ENCODE measurements at places on chromosomes 4 and X.

GRCh38 chr4:112184438-112184837 lies 39.2 kb downstream of the FAM241A start:
- no peak for DNase-seq

- DNase-seq = no peak
Observed at GRCh38 chrX:110699109-110699508, 96.5 kb downstream of the CHRDL1 start.

DNA sequence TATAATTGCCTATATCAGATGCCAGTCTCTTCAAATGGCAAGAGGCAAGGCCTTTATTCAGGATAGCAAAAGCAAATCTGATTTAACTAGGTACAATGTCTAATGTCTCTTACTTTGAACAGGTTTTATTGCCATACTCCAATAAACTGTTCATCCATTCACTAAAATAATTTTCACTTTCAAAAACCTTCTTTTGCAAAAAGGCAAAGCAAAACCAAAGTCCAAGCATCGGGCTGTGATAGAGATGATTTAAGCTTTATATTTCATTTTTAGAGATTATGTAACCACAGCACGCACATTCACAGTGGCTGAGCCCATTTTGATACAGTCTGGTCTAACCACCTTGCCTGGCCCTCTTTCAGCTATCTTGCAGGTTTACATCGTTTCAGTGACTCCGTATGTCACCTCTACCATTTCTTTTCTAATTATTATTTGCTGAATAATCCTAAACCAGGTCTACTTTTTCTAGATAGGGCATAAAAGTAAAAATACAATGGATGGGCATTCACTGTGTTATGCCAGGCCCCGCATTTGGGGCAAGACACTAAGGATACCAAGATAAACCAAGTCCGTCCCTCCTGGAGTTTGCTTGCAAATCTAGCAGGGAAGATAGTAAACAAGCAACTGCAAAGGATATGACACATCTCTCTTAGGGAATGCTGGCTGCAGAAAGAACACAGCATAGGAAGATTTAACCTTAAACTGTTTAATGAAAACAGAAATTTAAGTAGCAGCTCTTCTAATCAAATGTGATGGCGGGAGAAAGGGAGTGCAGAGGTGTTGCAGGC lies 1.8 kb downstream of the CASP3 start:
- no peak for DNase-seq

GRCh38 chr4:64216741-64217140 lies 192.5 kb downstream of the TECRL start:
- no peak for DNase-seq

DNA sequence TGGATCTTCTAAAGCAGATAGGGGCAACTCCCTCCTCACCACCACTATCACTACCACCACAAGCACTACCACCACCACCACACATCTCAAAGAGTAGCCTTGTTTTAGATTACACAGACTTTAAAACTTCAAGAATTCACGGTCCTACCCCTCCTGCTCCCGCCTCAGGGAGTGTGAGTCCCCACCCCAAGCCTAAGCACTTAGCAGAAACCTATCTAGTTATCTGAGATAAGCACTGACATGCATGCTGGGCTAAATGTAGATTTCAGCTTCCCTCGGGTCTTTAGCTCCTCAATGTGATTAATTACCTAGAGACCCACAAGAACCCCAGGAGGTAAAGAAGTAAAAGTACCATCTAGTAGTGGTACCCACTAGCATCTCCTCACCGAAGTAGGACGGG lies 775 bp downstream of the AMOT start:
- peak; percentile 1 for DNase-seq

DNA sequence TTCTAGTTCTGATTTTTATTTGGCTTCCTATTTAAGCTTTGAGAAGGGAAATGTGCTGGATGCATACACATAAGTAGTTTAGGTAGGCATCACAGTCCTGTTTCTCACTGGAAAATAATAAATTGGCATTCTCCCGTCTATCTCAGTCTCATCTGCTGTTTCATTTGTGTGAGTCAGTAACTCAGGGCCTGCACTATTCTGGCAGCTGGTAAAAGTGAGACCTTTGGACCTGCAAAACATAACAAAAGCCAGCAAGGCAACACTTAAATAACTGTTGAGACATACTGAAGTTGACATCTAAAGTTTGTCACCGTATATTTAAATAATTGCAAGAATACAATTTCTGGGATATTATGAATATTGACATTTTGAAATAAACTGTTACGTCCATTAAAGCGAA lies 8.6 kb upstream of the UBQLN2 start:
- no peak for DNase-seq

DNA sequence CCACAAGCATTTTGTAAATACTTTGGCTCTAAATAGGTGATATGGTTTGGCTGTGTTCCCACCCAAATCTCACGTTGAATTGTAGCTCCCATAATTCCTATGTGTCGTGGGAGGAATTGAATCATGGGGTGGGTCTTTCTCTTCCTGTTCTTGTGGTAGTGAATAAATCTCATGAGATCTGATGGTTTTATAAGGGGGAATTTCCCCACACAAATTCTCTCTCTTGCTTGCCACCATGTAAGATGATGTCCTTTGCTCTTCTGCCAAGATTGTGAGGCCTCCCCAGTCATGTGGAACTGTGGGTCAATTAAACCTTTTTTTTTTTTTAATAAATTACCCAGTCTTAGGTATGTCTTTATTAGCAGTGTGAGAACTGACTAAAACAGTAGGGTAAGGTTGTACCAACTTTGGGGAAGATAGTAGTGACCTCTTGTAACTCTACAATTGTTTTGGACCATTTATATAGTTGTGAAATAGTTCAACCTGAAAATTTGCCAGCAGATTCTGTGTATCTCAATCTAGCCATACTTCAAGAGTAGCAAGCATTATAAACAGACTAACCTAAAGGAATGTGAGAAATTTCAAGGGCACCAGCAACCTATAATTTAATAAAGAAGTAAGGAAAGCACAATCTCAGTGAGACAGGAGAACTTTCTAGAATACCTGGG lies 727.8 kb downstream of the GRID2 start:
- DNase-seq = no peak

DNA sequence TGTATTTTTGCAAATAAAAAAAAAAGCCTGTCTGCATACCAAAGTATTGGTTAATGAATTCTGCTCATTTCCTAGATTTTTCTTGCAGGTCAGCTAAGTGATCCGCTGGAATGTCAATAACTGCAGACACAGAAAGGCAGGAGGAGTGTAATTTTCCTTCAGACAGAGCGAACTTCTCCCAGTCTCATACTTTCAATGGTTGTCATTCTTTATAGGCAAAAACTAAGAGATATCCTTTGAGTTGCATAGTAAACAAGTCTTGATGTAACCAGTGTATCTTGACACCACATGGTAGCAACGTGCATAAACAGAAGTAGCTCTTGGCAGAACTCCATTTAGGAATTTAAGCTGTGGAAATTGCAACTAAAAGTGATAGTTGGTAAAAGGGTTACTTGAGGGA lies 8.2 kb downstream of the CAPN6 start:
- no peak for DNase-seq

- no peak for DNase-seq
Observed at GRCh38 chr4:71932941-71933340, 98.9 kb upstream of the NPFFR2 start.

GRCh38 chrX:93875621-93876282 lies 201.7 kb downstream of the FAM133A start:
- DNase-seq = no peak

DNA sequence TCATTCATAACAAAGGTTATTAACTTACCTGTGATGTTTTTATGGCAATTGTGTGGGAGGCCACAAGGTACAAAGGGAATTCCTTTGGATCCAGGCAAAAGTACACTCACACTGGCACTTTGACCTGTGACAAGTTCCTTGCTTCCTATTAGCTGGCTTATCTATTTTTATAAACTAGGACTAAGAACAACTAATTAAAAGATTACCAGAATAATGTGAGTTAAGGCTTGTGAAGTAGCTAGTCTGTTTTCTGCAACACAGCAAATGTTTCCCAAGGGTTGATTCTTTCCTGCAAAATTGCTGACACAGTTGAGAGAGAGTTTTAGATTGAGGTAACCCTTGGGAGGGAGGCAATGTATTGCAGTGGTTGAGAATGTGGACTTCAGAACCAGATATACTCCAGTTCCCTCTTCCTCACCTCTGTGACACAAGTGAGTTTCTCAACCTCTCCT lies 107.9 kb downstream of the CPEB2 start:
- DNase-seq = no peak

DNA sequence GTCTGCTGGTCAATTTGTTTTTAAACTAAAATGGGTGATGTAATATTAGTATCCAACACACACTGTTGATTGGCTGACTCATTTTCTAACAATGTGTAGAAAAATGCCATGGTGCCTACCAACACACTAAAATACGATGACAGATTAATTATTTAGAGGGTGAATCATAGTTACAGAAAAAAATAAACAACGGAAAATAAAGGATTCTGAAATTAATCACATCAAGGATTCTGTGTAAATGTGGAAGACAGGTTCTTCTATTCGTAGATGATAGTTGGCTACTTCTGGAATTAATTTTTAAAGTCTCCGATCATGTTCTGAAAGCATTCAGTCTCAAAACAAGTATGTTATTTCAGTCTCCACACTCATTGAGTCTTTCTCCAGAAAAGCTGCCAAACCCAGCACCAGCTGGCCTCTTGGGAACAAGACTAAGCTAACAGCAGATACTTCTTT lies 8.2 kb upstream of the IQCM start:
- no peak for DNase-seq

- no peak for DNase-seq
Observed at GRCh38 chrX:134963041-134963440, 27.8 kb upstream of the SMIM10 start.

DNA sequence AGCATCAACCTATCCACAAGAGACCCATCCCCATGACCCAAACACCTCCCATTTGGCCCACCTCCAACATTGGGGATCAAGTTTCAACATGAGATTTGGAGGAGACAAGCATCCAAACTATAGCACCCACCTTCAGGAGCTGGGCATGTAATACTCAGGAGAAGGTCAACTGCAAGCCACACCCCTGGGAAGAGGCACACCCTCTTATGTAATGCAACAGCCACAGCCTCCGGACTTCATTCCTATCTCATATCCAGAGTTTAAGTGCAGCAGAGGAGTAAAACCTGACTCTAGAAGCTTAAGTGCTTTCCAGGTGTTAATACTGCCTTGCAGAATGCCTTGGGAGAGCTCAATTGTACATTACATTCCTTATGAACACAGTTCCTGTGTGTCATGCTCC lies 197.4 kb downstream of the PTTG2 start:
- no peak for DNase-seq

- peak; percentile 8 for DNase-seq
Observed at GRCh38 chr4:174521800-174522182, 497 bp downstream of the HPGD start.

DNA sequence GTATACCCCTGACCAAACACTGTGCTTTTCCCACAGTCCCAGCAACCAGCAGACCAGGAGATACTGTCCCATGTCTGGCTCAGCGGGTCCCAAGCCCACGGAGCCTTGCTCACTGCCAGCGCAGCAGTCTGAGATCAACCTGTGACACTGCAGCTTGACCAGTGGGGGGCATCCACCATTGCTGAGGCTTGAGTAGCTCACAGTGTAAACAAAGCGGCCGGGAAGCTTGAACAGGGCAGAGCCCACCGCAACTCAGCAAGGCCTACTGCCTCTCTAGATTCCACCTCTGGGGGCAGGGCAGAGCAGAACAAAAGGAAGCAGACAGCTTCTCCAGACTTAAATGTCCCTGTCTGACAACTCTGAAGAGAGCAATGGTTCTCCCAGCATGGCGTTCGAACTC lies 58.1 kb downstream of the SLC10A6 start:
- DNase-seq = no peak

DNA sequence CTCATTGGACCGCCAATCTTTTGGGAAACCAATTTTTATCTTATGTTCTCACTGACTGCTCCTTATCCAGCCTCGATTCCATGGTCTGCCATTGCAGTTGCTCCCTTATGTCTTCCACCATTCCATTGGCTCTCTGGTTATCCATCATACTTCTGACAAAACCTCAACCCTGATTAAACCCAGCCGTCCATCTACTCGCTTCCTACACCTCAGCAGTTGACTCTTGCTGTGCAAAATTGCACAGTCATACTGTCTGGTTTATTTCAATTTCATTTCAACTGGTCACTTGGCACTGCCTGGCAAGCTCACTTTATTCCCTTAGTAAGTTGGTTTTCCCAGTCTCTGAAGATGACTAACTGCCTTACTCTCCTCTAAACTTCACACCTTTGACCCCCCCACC lies 26.2 kb downstream of the ARL9 start:
- DNase-seq = no peak

DNA sequence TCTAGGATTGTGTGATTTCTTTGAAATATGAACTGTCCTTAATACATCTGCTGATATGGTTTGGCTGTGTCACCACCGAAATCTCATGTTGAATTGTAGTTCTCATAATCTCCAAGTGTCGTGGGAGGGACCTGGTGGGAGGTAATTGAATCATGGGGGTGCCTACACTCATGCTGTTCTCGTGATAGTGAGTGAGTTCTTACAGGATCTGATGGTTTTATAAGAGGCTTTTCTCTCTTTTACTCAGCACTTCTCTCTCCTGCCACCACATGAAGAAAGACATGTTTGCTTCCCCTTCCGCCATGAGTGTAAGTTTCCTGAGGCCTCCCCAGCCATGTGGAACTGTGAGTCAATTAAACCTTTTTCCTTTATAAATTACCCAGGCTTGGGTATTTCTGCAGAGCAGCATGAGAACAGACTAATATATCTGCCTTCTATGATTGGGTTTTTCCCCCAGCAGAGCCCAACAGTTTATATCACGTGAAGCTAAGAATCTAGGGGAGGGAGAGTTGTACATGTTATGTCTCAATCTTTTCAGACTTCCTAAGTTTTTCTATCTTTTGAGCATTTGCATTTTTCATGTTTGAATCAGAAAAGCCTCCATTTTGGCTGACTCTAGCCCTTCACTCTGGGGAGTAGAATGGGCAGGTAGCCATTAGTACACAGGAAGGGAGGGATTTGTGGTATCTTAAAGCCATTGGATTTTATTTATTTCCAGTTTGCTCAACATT lies 58.9 kb downstream of the PLAC1 start:
- DNase-seq = no peak

GRCh38 chr4:23779839-23780238 lies 110.0 kb downstream of the PPARGC1A start:
- DNase-seq = no peak

DNA sequence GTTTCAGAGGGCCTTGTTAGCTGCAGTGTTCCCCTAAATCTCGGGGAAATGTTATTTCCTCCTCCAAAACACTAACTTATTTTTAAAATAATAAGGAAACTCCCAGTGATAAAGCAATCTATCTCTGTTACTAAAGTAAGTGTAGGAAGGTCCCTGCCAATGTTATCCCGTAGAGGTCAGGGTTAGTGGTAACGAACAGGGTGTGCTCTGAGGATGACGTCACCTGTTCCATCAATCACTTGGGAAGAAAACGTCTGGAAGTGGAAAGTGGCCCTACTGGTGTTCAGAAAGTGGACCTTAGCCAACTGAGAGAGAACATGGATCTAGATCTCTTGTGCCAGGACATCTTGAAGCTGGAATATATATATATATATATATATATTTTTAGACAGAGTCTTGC lies 249.5 kb downstream of the BCOR start:
- no peak for DNase-seq

GRCh38 chr4:41216294-41217019 lies 2.1 kb upstream of the APBB2 start:
- peak; percentile 13 for DNase-seq

Data from CD4-positive, alpha-beta T cell treated with Interleukin-12 subunit alpha and Interleukin-12 subunit beta, for 1 hour (primary cell).